ENCODE measurements at places on chromosomes 7 and 10. TPM values are rescaled to one million over a fixed set of nuclear protein-coding genes. Genes with fewer than 3 reads are reported as not detected.
A peak's percentile ranks its signal among the peaks of the same experiment; 100 is the strongest.

DNA sequence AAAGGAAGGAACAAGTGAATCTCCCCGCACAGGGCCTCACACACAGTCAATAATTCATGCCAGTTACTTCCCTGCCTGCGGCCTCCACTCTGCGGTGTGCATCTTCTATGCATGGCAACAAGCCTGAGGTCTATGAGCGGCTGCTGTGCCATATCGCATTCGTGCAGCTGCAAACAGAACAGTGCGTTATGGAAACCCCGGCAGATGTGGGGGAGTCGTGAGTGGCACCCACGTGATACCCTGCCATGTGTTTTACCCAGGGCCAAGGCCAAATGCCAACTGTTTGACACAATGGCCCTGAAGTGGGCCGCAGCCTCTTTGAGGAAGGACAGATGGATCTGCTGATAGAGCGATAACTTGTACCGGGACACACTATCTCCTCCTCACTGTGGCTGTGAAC, 13.4 kb downstream of the TNS3 start:
- peak overlapping the region; percentile 15 for H3K27ac ChIP-seq
- peak; percentile 73 for DNase-seq
- H3K4me1 ChIP-seq, result peaks cover 47% of the 10 kb centered on the region

GRCh38 chr10:1037098-1037497, 11.4 kb upstream of the IDI2 start:
- H3K36me3 ChIP-seq, result peaks cover 13% of the 10 kb centered on the region
- H3K4me1 ChIP-seq, result no peaks in the 10 kb centered on the region
- no peak overlapping the region for H3K27ac ChIP-seq
- no peak overlapping the region for H3K4me3 ChIP-seq
- DNase-seq, result no peak

DNA sequence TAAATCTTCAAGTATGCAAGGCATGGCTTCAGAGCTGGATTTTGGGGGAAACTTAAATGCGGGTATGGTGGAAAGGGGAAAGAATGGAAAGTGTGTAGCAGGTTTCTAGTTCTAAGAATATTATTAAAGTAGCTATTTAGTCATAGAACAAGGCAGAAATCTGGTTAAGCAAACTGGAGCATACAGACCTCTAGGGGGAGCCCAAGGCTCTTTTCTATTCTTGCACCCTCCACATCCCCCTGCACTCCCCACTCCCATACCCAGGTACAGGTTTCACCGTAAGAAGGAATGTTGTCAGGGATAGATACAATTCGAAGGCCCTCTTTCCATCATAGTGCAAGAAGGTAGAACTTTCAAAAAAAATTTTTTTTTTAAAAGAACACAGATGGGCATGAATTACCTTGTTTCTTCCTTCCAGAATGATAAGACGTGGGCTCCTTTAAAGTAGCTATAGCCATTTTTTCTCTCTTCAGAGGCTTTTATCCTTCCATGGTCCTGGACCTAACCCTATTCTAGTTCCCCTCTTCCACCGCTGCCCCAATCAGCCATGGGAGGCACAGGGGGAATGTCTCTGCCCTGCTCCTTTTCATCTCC, 41.5 kb upstream of the SMIM30 start:
- H3K4me3 ChIP-seq, result no peak overlapping the region
- no peak overlapping the region for H3K27ac ChIP-seq
- H3K36me3 ChIP-seq, result no peaks in the 10 kb centered on the region
- no peaks in the 10 kb centered on the region for H3K27me3 ChIP-seq
- DNase-seq, result peak; percentile 15

The ZNF37A gene
- polyA plus RNA-seq, result 8.0 TPM

DNA sequence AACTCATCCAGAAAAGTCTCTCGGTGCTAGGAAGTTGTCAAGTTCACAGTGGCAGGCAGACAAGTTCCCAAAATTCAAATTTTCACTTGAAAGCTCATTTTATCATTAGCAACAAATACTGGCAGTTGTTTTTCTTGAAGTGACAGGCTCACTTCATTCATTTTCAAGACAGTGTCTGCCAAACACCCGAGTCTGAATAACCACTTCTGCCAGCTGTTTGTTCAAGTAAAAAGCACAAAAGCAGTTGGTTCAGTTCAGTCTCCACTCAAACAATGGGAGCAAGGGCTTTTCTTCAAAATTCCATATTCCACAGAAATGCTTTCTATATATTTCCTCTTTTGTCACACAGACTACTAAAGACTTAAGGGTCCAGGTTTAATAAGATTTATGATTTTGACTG, 47.7 kb upstream of the ATP6V0A4 start:
- H3K4me1 ChIP-seq, result no peaks in the 10 kb centered on the region
- H3K27ac ChIP-seq, result no peak overlapping the region
- no peaks in the 10 kb centered on the region for H3K27me3 ChIP-seq
- H3K36me3 ChIP-seq, result peaks cover 18% of the 10 kb centered on the region
- H3K4me3 ChIP-seq, result no peak overlapping the region

DNA sequence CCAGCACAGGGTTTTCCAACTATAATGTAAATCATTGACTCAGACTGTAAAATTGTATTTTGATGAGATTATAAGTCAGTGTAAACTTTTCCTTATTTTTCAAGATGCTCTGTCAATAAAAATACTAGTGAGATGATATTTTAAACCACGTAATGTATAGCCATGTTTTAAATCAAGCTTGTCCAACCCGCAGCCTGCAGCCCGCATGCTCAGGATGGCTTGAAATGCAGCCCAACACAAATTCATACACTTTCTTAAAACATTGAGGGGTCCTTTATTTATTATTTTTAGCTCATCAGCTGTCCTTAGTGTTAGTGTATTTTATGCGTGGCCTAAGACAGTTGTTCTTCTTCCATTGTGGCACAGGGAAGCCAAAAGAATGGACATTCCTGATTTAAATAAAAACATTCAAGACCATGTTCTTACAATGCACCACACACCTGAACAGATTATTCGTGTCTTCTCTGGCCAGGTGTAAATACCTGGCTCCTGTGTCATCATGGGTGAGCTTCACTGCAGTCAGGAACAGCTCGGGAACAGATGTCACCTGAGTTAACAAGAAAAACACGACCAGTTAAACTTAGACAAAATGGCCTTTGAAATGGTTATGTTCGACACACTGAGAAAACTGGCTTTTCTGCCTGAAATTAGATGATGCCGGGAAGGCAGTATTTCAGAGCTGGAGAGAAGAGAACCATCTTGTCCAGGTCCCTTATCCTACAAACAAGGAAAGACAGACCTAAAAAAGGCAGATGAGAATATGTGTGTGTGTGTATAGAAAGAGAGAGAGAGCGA, 5.9 kb downstream of the PITRM1 start:
- peaks cover 22% of the 10 kb centered on the region for H3K4me1 ChIP-seq
- H3K27me3 ChIP-seq, result no peaks in the 10 kb centered on the region
- H3K4me3 ChIP-seq, result no peak overlapping the region
- peaks cover 73% of the 10 kb centered on the region for H3K36me3 ChIP-seq
- no peak for DNase-seq

DNA sequence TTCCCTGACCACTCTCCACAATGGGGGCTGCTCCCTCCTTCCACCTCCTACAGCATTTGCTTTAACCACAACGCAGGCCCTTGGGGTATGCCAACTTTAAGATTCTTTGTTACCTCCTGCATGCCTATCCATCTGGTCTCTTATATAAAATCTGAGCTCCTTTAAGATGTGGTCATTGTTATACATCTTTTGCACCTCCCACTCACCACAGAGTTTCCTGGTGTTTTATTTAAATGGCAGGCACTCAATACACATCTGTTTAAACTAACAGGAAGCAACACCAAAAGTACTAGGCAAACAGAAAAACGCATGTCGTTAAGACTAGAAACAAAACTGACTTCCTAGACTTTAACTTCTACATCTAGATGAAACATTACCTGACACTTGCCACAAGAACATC, 36.3 kb downstream of the SLC25A13 start:
- no peak overlapping the region for H3K27ac ChIP-seq
- no peaks in the 10 kb centered on the region for H3K27me3 ChIP-seq
- no peaks in the 10 kb centered on the region for H3K4me1 ChIP-seq
- no peaks in the 10 kb centered on the region for H3K36me3 ChIP-seq
- no peak overlapping the region for H3K4me3 ChIP-seq

The OR6V1 gene
- not detected for polyA plus RNA-seq

DNA sequence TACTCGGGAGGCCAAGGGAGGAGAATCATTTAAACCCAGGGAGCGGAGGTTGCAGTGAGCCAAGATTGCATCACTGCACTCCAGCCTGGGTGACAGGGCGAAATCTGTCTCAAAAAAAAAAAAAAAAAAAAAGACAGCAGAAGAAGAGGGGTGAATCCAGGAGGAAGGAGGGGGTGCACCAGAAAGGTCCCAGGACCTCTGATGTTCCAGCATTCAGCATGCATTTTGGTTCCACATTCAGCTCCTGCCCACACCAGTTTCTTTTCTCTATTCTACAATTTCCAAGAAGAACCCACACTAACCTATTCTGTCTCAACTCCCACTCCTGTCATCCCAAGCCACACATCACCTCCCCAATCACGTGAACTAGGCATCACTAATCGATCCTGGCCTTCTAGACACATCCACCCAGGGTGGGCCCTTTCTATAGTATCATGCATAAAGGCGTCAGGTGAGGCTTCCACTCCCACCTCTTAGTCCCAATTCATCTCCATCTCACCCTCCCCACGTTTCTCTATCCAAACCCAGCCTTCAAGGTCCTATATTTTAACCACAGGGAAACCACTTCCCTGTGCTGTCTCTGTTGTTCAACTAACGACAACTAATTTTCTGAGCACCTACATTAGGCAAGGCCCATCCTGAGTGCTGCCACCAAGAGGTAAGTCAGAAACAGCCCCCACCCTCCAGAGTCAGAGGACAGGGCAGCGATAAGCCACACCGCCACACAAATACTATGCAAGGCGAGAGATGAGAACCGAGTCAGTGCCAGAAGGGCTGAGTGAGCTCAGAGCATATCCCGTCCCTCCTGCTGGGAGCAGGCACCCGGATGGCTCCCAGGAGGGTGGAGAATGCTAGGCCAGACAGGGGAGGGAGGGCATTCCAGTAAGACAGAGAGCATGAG, 2.2 kb downstream of the ANXA11 start:
- peaks cover 74% of the 10 kb centered on the region for H3K4me1 ChIP-seq
- peak overlapping the region; percentile 94 for H3K27ac ChIP-seq
- no peaks in the 10 kb centered on the region for H3K27me3 ChIP-seq
- no peaks in the 10 kb centered on the region for H3K36me3 ChIP-seq

The PFKP gene
- polyA plus RNA-seq, result 24.4 TPM

Measured in muscle of leg (tissue), 16 donors.